DMS153 (cell line): ENCODE measurements at places on chromosomes 3 and 15.

GRCh38 chr3:197349368-197349767 lies 51.0 kb upstream of the DLG1 start:
- no peak for DNase-seq

DNA sequence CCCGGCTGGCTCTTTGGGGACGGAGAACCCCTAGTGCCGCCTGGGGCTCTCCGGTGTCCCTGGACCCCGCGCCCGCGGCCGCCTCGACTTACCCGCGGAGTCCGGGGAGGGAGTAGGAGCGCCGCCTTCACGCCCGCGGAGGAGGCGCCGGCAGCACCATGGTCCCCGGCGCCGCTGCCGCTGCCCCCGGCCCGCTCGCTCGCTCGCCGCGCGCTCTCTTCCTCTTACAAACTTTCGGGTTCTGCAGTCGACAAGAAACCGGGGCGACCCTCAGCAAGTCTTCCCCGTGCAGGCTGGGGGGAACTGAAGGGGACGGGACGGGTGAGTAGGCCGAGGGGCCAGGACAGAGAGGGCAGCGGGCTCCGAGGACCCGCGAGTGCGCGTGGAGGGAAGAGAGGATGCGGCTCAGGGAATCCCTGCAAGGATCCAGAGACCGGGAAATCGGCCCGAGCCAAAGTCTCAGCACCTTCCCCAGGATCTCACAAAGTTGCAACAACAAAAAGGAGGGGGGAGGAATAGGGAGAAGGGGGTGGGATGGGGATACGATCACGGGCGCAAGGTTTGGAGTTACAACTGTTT lies 2.0 kb downstream of the FOXP1 start:
- DNase-seq, result no peak

- DNase-seq, result no peak
Measured at GRCh38 chr15:90439946-90440345, 51.9 kb downstream of the IQGAP1 start.

GRCh38 chr3:170692720-170693119 lies 106.8 kb upstream of the SLC7A14 start:
- DNase-seq, result no peak

GRCh38 chr3:187222801-187223200 lies 25.5 kb downstream of the RTP1 start:
- no peak for DNase-seq

DNA sequence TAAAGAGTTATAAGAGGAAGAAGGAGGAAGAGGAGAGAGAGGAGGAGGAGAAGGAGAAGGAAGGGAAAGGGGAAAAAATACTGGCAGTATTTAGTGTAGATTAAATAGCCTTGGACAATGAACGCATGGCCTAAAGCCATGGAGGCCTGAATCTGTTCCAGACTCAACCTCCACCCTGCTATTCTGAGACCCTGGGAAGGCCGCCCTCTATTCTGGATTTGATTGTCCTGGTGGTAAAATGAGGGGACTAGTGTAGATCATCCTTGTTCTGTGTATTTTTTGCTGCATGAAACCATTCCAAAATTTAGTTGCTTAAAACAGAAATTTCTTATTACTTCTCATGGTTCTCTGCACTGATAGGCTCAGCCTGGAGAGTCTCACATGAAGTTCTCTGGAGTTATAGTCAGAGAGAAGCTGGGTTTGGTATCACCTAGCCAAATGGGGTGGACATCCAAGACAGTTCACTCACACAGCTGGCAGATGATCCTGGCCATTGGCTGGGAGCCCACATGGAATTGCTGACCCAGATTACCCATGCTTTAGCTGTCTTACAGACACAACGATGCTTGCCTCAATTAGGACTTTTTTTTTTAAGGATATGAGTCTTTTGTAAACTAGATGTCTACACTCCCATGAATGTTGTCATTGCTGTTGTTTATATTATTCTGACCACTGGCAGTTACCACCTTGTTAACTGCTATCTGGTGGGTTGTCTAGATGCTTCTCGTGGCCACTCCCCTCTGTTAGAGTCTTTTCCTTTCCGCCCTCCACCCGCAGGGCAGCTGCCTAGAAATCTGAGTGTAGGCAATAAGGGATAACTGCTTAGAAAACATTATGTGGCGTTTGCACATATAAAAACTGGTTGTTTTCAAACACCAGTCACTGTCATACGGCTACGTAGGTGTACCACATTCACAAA lies 149.9 kb downstream of the SST start:
- no peak for DNase-seq

GRCh38 chr3:191963182-191963581 lies 502.2 kb downstream of the PYDC2 start:
- DNase-seq, result no peak

DNA sequence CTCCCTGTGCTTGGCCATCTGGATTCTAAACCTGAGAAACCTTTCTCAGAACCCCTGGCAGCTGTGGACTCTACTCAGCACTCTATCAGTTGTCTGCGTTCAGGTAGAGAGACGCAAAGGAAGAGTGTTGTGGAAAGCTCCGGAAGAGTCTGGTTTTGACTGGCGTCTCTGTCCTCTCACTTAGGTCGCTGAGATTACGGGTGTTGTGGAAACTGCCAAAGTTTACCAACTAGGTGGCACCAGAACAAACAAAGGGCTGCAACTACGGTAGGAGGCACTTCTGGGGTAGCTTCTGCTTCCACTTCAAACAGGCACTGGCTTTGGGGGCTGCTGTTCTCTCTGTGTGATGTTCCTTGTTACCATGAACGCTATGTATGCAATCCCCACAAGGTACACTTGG lies 19.2 kb upstream of the ITPKA start:
- DNase-seq, result no peak

DNA sequence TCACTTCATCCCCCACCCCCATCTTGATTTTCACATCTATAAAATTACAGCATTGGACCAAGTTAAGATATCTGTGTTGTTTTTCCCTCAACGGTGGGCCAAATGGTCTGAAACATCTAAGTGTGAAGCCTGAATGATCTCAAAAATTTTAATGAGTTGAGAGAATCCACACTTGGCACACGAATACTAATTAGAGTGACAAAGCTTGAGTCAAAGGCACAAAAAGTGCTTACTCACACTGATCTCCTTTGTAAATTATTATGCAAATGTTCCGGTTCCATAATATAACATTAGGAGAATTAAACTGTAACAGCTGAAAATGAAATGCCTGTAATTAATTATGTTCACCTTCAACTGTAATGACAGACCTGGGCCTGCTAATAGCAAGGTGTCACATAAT lies 33.6 kb downstream of the GPR176 start:
- DNase-seq, result no peak

GRCh38 chr15:25094066-25094465 lies 139.3 kb downstream of the SNRPN start:
- DNase-seq, result no peak

GRCh38 chr3:85678713-85679112 lies 719.9 kb downstream of the CADM2 start:
- DNase-seq, result no peak

DNA sequence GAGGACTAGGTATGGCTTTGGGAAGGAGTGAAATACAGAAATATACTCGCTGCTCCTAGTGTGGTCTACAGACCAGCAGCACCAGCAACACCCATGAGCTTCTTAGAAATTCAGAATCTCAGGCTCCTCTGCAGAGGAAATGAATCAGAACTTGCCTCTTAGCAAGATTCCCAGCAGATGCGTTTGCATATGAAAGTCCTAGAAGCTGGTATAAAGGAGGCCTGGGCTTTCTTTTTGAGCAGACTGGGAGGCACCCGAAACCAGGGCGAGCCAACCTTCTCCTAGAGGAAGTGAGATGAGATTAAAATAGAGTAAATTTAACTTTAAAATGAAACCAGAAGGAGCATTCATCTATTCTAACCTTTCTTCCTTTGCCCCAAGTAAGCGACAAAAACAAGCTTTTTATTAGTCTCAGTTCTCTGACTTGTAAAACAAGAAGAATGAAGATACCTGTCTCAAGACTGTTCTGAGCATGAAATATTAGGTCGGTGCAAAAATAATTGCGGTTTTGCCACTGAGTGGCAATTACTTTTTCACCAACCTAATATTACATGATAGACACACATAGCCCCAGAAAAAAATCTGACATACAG lies 140.0 kb downstream of the PDZRN3 start:
- no peak for DNase-seq

GRCh38 chr3:127204841-127205582 lies 12.1 kb downstream of the PRR23E start:
- DNase-seq, result no peak

GRCh38 chr15:63605816-63606215 lies 8.6 kb downstream of the FBXL22 start:
- no peak for DNase-seq

DNA sequence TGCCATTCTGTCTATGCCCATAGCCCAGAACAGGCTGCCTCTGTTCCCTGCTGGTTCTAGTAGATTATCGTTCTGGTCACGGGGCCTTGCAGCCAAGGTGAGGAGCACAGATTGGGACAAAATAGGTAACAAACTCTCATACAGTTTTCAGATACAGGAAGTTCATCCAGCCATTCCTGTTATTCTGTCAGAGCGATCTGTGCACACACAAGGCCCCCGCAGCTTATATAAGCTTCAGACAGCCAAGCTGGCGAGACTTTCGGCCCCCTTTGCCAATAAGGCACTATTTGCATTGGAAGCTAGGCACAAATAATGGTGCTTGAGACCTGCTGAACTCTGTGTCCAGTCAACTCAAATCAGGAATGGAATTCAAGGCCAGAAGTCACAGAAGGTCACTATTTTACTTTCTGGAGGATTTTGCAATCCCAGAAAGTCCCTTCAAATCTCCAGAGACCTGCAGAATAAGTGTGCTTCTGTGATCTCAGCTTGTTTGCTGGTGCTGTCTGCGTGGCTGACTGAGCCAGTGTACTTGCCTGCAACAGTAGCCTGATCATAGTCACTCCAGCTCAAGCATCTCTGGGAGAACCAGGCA lies 69.4 kb downstream of the BFSP2 start:
- no peak for DNase-seq

DNA sequence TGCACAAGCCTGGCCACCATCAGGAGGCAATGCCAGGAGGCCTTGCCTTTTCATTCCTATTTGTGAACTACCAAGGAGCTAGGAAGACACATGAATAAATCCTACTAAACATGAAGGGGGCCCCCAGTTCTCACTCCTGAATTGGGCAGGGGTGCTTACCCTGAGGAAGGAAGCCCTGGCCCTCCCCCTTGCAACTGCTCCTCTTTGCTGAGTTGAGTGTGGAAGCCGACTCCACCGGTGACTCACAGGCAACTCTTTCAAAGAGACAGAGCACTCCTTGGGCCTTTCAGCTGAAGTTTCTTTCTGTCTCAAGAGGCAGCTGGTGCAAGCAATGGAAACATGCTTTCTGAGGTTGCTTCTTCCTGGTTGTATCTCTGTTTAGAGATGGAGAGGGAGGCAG lies 1.7 kb downstream of the GABRG3 start:
- no peak for DNase-seq

DNA sequence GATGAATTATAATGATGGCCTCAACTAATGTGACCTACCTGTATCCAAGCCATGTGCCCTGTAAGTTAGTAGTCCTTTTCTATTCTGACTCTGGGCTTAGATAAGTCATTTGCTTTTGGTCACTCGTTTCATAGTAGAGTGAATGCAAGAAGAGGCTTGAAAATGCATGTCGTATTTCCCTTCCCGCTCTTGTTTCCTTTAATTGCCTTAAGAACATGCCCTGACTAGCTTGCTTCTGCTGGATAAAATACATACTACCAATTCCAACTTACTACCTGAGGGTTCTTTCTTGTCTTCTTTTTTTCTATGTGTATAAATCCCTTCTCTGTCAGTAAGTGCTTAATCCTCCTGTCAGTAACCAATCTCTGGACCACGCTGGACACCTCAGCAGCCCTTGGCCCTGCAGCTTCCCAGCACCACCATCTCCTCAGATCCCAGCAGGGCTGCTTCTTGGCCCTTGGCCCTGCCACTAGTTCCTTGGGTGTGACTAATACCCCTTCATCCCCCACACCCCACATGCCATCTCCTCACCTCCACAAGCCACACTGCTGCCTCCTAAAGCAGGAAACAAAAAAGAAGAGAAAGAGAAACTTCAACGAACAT lies 771.7 kb downstream of the IGSF11 start:
- DNase-seq, result no peak

DNA sequence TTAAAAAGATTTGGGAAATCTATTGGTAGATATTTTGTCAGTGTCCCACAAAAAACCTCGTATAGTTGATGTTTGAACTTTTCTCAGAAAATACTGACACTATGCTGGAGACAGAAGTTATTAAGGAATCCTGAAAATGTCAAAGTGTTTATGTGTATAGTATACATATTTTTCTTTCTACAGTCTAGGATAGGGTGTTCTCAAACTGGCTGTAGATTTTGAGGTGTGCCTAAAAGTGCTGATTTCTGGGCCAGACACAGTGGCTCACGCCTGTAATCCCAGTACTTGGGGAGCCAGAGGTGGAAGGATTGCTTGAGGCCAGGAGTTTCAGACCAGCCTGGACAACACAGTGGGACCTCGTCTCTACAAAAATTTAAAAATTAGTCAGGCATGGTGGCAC lies 322.0 kb downstream of the NLGN1 start:
- no peak for DNase-seq

DNA sequence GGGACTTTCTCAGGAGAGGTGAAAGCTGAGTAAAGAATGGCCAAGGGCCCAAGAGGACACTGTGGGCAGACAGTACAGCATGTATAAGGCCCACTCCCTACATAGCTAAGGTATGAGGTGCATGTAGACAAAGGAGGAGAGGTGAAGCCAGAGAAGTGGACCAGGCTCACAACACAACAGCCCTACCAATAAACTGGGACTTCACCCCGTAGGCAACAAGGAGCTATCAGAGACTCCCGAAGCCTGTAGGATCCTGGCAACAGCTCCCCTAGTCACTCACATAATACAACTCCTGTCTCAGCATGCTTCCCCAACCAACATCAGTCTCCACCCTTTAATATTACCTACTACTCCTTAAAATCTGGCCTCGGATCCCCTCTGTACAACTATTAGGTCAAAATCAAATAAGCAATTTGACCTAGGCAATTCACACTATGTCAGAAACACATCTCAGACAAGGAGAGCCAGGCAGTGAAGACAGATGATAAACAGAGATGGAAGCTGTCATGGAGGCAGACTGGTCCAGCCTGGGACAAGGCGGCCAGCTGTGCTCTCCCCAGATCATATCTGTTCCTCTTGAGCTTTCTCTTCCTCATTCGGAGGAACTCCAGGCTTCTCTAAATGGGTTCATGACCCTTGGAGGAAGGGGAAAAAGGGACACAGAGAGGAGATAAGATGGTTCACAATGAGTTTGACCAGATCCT lies 1.4 kb downstream of the XXYLT1 start:
- no peak for DNase-seq

GRCh38 chr3:43013256-43013655 lies 34.1 kb downstream of the GASK1A start:
- no peak for DNase-seq

GRCh38 chr3:144051211-144051610 lies 79.6 kb downstream of the DIPK2A start:
- DNase-seq, result no peak

- DNase-seq, result no peak
Measured at GRCh38 chr3:8982509-8982908, 19.2 kb upstream of the RAD18 start.

- DNase-seq, result no peak
Measured at GRCh38 chr15:55858661-55859060, 115.7 kb upstream of the PRTG start.
